ENCODE measurements at places on chromosomes 7 and 10.

DNA sequence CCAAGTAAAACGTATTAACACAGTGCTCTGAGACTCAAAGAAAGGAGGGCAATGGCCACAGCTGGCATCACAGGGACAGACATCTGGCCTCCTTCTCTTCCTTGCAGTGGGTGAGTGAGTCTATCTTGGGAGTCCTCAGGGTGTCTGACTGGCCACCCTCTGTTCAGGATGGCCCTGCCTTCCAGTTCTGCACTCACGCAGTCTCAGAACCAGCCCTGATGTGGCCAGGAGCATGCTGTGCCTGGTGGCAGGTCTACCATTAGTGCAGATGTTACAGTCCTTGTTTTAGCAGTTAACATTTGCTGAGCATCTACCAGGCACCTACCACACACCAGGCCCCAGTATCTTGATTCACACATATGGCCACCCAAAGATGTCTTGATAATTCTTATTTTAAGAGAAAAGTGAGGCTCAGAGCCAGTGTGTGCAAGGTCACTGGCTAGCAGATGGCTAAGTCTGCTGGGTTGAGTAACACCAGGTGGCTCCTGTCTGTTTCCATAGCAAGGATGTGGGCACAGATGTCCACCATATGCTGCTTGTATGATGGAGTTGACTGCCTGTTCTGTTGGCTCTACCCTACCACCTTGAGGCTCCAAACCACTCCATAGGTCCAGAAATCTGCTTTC is 23.2 kb upstream of the ARHGAP22 start:
- DNase-seq, result no peak

- DNase-seq, result no peak
Measured at GRCh38 chr7:74254858-74255379, 720 bp upstream of the RFC2 start.

DNA sequence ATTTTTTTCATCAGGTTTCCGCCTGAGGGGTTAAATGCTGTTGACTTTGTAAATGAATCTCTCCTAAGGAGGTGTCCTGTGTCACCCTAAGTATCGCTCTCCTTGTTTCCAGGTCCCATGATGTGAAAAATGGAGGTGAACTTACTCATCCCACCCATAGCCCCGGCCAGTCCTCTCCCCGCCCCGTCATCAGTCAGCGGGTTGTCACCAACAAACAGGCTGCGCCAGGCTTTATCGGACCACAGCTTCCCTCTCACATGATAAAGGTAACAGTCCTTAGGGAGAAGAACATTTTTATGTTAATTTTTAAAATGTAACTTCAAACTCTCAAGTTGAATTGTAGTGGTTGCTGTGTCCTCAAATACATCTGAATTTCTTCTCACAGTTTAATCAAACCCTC is 116.5 kb downstream of the ANKRD61 start:
- no peak for DNase-seq

DNA sequence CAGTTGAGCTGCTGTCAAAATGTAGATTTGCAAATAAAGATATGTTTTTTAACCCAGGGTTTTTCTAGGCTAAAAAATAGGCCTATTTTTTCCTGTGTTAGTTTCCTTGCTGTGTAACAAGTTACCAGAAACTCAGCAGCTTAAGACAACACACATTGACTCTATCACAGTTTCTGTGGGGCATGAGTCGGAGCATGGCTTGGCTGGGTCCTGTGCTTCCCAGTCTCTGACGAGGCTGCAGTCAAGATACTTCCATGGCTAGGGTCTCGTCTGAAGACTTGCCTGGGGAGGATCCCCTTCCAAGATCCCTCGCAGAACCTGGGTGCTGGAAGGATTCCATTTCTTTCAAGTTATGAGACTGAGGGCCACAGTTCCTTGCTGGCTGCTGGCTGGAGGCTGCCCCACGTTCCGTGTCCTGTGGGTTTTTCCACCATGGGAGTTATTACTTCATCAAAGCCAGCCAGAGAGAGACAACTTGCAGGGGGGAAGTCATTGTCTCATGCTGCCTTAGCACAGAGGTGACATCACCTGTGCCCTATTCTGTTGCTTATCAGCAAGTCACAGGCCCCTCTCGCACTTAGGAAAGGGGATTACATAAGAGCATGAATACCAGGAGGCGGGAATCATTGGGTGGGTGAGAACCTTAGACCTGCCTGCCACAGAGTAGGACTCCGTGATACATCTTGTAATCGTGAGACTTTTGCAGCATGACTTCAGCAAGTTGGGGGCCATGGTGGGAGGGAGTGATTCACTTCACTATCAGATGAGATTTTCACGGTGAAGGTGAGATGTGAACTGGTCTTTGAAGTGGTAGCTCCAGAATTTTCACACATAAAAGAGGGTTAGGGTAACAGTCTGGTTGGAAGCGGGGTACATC is 77.9 kb downstream of the CCNY start:
- DNase-seq, result no peak

DNA sequence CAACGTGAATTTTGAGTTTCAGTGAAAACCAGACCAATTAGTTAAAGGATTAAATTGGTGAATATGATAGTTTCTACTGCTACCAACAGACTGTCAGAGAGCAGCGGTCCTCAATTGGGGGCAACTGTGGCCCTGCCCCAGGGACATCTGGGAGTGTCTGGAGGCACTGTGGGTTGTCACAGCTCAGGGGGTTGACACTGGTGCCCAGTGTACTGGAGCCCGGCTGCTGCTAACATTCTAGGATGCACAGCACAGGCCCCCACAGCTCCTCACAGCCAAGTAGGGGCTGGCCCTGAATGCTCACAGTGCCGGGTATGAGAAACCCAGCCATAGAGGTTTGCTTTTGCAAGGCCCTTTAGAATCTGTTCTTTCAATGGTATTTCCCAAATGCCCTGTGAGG is 84.1 kb upstream of the CXCL12 start:
- no peak for DNase-seq

GRCh38 chr7:71457021-71457420 is 325.1 kb downstream of the GALNT17 start:
- DNase-seq, result no peak

GRCh38 chr10:105185161-105185560 is 544.1 kb downstream of the SORCS3 start:
- no peak for DNase-seq

- no peak for DNase-seq
Measured at GRCh38 chr10:102514487-102515311, 10.9 kb downstream of the SUFU start.

- DNase-seq, result no peak
Measured at GRCh38 chr10:102408728-102409603, 9.6 kb downstream of the PSD start.

DNA sequence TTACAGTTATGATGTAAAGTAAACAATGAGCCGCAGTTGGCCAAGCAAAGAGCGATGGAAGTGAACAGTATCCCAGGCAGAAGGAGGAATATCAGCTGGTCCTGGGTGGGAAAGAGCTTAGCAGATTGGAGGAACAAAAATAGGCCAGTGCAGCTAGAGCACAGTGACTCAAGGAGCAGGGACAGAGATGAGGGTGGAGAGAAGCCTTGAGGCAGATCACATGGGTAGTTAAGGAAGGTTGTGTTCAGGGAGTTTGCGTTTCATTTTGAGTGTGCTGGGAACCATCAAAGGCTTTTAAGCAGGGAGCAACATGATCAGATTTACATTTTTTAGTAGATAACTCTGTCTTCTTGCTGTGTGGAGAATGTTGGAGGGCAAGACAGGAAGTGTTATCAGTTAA is 113.6 kb downstream of the OAT start:
- DNase-seq, result no peak

DNA sequence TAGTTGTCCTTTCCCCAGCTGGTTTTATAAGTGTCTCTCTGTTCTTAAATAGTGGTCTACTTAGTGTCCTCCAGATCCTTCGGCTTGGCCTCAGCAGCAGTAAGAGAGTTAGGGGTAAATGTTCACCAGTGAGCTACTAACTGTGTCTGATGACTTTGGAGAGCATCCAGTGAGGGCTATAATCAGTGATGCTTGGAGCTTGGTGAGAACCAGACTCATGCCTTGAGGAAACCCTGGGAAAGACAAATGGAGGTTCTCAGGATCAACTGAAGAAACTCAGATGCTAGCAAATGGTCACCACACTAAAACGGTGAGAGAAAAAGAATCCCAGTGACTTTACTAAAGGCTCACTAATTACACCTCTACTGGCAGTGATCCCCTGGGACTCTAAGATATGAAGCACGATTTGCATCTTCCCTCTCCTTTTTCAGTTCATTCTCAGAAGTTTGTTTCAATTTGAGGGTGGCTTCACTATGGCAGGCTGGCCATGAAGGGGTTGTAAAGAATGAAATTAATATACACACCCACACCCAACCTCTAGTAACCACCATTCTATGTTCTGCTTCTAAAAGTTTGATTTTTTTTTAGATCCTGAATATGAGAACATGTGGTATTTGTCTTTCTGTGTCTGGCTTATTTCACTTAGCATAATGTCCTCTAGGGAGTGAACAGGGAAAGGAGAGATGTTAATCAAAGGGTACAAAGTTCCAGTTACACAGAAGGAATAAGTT is 177.9 kb downstream of the PDE1C start:
- no peak for DNase-seq

DNA sequence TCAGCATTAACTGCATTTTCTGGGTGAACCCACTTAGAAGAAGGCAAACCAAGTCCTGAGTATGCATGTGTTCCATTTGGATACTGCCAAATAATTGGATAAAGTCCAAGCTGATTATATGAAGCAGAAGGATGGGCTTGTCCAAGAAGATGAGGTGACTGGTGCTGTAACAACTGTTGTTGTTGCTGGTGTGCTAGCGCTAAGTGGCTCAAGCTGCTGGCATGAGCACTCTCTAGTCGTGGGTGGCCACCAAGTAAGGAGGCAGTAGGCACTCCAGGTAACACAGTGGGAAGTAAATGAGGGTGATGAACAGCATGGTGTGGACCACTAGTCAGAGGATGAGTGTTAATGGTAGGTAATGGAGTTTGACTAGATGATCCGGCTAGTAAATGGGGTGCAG is 80.4 kb downstream of the NRBF2 start:
- DNase-seq, result no peak

DNA sequence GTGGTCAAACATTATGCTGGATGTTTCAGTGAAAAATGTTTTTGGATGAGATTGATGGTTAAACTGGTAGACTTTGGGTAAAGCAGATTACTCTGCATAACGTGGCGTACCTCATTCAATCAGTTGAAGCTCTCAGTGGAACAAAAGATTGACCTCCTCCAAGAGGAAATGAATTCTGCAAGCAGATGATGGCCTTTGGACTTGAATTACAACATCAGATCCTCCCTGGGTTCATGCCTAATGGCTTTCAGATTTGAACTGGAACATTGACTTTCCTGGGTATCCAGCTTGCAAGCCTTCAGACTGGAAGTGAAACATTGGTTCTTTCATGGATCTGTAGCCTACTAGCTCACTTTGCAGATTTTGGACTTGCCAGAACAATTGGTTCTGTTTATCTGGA is 169.3 kb upstream of the MALRD1 start:
- no peak for DNase-seq

DNA sequence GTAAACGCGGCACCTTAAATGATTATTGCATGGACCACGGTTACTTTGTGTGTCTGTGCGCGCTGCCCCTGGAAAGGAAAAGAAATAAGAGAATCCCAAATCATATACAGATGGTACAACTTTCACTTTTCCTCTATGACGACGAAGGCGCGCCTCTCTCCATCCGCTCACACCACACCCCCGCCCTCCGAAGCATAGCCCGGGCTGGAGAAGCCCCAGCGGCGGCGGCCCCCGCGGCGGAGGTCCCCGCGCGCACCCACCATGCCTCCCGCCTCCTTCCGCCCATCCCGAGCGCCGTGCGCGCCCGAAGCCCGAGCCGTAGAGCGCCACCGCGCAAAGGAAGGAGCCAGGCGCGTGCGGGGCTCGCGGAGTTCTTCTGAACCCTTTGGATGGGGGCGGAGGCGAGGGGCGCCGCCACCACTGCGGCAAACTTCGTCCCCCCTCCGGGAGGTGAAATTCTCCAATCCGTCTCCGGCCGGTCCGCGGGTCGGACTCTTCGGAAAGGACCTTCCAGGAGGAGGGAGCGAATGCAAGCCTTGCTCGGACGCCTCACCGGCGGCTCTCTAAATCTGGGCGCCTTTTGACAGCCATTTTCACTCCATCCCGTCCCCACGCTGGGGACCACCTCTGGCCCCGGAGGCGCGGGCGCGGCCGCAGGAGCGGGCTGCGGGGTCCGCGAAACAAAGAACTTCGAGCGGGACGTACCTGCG is 588 bp downstream of the GLI3 start:
- DNase-seq, result no peak

DNA sequence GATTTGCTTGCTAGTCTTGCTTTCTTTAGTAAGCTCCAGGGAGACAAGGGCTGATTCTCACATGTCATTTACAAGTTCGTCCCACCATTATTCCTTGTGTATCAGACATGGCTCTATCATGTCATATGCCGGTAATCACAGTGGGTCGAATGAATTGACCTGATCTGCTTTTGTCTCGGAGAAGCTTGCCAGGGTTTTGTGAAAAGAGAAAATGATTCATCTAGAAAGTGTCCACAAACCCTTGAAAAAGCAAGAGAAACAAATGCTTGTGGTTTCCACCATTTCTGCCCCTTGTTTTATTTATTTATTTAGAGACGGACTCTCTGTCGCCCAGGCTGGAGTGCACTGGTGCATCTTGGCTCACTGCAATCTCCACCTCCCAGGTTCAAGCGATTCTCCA is 278.5 kb downstream of the TCF7L2 start:
- DNase-seq, result no peak

- no peak for DNase-seq
Measured at GRCh38 chr10:72323108-72323749, 31.5 kb downstream of the DNAJB12 start.

DNA sequence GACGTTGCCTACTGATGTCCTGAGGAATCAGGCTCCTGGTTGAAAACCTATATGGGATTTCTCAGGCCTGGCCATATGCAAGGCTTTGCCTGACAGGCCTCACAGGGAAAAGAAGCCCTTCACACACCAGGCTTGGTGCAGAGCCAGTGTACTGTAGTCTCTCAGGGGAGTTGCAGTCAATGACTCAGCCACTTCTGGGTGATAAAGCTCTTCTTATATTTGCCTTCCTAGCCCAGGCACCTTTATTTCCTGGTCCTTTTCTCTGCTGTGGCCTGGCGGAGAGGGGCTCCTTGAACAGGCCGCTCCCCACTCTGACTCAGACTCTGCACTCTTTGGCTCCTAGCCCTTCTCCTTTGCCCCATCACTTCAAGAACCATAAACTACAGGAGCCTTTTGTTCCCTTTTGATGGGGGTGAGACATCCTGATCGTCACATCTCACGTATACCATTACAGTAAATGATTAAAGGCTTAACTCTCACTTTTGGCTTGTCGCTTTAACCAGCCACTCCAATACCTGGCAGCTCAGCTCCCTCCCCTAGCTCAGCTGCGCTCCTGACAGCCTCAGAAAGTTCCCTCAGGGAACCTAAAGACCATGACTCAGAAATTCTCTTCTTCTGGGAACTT is 33.5 kb downstream of the DPY19L1 start:
- no peak for DNase-seq

DNA sequence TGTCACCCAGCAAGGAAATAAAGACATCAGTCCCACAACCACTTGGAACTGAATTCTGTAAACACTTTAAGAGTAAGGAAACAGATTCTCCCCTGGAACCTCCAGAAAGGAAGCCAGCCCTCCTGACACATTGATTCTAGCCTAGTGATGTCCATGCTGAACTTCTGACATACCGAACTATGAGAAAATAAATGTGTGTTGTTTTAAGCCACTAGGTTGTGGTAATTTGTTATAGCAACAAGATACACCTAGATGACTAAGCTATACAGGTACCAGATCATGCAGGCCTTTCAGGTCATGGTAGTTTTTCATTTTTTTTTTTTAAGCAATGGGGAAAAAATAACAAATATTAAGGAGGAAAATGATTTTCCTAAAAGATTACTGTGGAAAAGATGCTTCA is 37.6 kb upstream of the LRRTM3 start:
- no peak for DNase-seq
